LNCaP clone FGC (cell line): ENCODE measurements at places on chromosomes 2 and 18.

DNA sequence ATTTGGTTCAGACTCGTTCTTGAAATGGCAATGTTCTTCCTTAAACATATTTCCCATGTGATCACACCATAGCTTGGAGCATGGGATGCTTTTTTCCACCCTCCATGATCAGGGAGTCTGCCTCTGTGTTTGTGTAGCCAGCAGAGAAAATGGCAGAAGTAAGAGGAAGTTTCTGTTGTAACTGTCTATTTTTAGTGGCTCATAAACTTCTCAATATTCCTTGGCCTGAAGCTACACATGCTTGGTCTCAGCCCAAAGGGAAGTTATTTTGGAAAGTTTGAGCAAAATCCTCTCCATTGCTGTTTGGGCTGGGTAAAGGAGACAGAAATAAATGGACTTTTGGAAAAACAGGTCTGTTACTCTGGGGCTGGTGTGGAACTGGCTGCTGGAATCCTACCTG, 33.4 kb upstream of the ITGA6 start:
- no peak for DNase-seq

DNA sequence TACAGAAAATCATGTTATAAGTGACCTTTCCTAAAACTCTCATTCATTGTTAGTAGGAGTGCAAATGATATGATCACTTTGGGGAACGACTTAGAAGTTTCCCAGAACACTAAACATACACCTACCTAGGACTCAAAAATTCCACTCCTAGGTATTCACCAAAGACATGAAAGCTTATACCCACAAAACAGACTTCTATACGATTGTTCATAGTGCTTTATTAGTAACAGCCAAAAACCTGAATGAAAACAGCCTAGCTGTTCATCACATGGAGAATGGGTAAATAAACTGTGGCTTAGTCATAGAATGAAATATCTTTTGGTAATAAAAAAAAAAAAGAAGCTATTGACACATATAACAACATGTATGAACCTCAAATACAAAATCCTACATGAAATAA, 8.8 kb downstream of the NOL10 start:
- DNase-seq, result no peak

- DNase-seq, result no peak
Measured at GRCh38 chr18:13292736-13293135, 74.2 kb downstream of the LDLRAD4 start.

- DNase-seq, result no peak
Measured at GRCh38 chr2:151815821-151816489, 12.3 kb downstream of the ARL5A start.

GRCh38 chr2:104127049-104127770, 726.7 kb upstream of the POU3F3 start:
- no peak for DNase-seq

DNA sequence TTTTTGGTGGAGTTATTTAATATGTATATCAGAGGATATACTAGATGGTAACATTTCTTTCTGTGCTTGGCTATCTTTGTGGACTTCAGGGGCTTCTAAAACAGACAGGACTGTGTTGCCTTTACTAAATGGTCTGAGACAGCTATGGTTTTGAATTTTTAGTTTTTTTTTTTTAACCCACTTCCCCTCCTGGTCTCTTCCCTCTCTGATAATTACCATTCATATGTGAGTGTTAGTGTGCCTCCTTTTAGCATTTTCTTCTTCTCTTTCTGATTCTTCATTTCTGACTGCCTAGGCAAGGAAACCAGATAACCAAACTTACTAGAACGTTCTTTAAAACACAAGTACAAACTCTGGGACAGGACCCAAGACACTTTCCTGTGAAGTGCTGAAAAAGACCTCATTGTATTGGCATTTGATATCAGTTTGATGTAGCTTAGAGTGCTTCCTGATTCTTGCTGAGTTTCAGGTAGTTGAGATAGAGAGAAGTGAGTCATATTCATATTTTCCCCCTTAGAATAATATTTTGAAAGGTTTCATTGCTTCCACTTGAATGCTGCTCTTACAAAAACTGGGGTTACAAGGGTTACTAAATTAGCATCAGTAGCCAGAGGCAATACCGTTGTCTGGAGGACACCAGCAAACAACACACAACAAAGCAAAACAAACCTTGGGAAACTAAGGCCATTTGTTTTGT, 52.7 kb downstream of the SMAD4 start:
- DNase-seq, result no peak

DNA sequence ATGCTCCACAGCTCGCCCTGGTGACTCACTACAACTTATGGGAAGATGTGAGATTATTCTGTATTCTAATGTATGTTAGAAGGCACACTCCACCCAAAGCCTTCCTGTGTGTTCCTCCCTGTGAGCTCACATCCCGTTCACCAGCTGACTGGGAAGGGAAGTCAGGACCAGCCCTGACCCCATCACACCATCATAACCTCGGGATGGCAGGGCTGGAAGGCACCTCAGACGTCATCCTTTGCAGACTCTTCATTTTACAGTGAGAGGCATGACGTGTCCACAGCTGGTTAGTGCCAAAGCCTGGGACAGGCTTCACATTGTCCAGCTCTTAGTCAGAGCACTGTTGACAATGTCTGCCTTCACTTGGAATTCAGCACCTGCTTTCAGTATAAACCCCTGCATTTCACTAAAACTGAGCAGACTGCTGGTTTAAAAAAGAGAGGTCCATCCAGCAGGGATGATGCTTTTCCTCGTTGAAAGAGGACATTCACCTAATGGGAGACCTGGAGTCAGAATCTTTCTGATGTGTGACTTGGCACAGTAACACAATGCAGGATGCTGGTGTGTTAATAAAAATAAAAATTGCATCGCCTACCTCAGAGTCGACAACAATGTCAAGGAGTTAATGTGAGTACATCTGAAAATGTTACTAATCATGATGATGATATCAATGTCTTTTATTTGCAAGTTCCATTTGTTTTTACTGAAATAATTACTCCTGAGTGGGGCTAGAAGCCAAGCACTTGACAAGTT, 418.0 kb upstream of the TNP1 start:
- DNase-seq, result no peak

DNA sequence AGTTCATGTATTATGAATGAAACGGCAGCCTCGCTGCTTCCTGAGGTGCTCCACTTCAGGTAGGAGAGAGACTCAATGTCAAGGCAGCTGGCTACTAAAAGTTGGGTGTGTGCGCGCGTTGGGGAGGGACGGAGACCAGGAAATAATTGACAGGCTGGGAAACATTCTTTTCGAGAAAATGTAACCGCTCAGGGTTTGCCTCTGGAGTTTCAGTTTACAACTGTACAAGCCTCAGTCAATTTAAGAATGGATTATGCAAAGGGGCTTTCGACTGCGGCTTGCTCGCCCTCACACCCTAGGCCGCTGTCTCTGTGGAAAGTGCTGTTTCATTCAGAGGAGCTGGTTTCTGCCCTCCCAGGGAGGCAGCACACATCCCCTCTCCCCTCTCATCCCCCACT, 4.4 kb upstream of the SPRED2 start:
- no peak for DNase-seq
